Activated CD4-positive, alpha-beta T cell treated with anti-CD3 and anti-CD28 coated beads, Interleukin-2, amount 50 U/mL, for 16 hours (primary cell): ENCODE measurements at places on chromosomes 5 and 9.

GRCh38 chr9:95495961-95496360 lies 20.8 kb downstream of the PTCH1 start:
- DNase-seq = no peak

- DNase-seq = no peak
Measured at GRCh38 chr5:116144103-116144502, 59.3 kb downstream of the COMMD10 start.

GRCh38 chr9:33049680-33050361 lies 24.7 kb downstream of the DNAJA1 start:
- peak; percentile 31 for DNase-seq

DNA sequence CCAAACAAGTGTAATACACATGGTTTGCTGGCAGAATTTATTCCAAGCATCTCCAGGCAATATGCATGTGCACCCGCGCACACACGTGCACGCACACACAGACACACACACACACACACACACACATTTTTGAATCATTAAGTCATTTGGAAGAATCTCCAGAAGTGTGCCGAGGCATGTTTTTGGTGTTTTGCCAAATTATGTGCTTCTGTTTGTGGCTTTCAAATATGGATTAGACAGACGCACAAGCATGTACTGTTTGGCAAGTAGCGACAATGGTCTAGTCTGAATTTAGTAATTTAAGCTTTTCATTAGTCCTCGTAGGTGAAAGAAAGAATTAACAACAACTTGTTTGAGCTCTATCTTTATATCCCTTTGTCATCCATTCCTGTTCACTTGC lies 36.7 kb downstream of the NFIB start:
- DNase-seq = no peak

- no peak for DNase-seq
Measured at GRCh38 chr9:108456903-108457302, 398.9 kb downstream of the ACTL7B start.

GRCh38 chr5:159405611-159406031 lies 75.3 kb upstream of the IL12B start:
- no peak for DNase-seq

DNA sequence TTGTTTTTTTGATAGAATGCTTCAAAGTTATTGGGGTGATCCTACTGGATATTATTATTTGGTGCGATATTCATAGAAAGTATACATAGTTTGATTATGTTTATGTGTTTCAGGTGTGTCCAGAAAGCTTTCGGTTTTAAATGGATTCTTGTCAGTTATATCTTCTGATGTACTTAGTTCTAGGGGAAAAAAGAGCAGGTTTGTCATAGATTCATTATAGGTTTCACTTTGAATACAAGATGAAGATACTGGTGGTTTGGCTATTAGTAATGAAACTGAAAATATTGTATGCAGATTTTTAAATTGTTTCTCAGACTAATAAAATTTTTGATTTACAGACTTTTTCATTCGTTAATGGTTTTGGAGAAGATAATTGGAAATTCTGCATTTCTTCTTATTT lies 98.9 kb downstream of the MAN2A1 start:
- DNase-seq = peak; percentile 52

DNA sequence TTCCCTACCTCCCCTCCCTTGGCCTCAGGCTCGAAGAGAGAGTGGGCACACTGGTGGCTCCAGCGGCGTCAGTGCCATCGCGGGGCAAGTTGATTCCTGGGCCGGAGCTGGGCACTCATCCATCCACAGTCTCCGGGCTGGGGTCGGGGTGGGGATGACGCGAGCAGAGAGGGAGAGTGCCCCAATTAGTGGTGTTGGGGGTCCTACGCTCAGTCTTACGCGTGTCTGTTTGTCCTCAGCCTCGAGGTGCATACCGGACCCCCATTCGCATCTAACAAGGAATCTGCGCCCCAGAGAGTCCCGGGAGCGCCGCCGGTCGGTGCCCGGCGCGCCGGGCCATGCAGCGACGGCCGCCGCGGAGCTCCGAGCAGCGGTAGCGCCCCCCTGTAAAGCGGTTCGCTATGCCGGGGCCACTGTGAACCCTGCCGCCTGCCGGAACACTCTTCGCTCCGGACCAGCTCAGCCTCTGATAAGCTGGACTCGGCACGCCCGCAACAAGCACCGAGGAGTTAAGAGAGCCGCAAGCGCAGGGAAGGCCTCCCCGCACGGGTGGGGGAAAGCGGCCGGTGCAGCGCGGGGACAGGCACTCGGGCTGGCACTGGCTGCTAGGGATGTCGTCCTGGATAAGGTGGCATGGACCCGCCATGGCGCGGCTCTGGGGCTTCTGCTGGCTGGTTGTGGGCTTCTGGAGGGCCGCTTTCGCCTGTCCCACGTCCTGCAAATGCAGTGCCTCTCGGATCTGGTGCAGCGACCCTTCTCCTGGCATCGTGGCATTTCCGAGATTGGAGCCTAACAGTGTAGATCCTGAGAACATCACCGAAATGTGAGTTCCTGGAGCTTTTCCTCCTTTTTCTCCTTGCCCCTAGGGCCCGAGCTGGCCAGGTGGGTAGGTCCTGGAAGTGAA lies 861 bp downstream of the NTRK2 start:
- DNase-seq = no peak

DNA sequence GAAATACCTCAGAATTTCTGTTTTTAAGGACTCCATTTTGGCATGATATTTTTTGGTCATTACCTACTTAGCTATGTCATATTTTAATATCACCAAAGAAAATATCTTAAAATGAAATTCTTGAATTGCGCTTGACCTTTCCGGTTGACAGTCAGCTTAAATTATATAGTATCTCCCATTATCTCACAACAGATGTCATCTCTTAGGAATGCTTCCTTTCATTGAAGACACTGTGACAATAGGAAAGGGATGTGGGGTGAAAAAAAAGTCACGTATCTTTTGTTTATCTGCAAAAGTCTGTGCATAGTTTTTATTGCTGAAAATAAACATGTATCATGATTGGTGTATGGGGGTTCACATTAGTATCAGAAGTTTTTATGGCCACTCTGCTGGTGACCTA lies 105.8 kb downstream of the INVS start:
- no peak for DNase-seq

DNA sequence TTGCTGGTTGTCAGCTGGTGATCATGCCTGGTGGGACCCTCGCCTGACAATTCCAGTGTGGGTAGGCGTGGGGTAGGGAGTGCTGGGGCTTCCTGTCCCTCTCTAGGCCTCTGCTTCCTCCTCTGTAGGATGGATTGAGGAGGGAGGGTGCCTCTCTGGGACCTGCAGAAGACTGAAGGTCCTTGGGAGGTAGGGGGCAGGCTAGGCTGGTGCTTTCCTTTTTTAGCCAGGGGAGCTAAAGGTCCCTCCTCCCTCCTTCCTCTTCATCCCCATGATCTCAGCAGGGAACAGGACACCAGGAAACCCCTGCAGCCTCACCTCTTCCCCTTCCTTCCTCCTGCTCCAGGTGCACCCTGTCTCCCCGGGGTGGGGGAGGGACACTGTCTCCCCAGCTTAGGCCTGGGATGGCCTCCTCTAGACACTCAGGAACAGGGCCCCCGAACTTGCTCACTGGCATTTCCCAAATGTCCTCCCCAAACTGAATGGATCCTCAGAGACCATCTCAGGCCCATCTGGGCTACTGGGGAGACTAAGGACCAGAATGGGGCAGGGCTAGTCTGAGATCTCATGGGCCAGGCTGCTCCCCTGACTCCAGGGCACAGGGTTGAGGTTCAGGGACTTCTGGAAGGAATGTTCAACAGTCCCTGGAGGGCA lies 8.4 kb downstream of the SH2D3C start:
- no peak for DNase-seq

- no peak for DNase-seq
Measured at GRCh38 chr5:1141834-1142233, 30.0 kb upstream of the SLC12A7 start.

DNA sequence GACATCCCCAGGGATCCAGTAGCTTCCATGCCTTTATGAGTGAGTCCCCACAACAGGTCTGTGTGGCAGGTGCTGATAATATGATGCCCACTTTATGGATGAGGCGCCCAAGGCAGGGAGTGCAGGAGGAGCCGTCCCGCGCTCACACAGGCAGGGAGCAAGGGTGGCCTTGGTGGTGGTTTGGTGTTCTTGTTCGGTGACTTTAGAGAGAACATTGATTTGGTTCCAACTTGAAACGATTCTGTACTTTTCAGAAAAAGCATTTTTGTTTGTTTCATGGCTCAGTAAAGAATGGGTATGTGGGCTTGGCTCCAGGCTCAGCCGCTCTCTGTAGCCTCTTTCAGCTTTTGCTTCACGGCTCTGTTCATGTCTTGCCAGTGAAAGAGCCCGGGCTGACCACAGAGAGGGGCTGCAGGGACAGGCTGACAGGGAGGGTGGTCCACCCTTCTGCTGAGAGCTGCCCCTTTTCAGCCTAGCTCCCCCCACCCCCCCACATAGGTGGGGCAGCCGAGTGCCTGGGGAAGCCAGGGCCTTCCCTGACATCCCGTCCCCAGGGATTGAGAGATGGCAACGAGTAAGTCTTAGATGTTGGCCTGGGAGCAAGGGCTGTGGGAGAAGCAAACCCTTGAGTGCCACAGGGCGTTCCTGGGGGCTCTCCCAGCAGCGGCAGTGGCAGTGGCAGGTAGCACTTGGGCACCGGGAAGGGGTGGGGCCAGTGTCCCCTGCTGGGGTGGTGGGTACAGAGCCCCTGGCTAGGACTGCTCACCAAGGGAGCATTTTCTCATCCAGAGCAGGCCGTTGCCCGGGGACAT lies 28.0 kb downstream of the NCS1 start:
- no peak for DNase-seq

- DNase-seq = no peak
Measured at GRCh38 chr5:159887050-159887449, 29.2 kb upstream of the ADRA1B start.

DNA sequence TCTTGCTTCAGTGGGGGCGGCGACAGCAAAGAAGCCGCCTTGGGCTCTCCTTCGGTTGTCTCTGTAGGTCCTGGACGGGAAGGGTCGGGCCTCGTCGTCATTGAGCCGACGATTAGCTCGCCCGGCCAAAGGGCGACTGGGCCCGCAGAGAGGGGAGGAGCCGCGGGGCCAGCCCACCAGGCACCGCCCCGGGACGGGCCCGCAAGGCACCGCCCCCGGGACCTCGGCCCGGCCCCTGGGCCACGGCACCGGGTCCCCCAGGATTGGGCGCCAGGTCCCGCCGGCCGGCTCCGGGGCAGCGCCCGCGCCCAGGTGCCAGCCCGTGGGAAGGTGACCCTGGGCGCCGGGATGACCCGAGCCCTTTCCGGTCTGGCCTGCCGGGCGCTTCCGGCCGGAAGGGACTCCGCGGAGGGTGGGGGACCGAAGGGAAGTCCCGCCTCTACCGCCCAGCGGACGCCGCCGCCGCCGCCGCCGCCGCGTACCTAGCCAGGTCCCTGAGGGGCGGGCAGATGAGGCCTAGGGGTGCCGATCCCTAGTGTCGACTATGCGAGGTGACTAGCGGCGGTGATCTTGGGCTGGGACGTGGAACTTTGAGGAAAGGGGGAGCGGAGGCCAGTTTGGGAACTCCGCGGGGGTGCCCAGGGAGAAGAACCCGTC lies at the start of the genes GBA2 and RGP1:
GBA2 (minus strand) TSS at position 371 of the 657 bp plus-strand sequence. CDS start 524 bp downstream, outside the sequence.
RGP1 (plus strand) TSS at position 430 of the 657 bp plus-strand sequence. CDS start 469 bp downstream, outside the sequence.
- peak; percentile 76 for DNase-seq

DNA sequence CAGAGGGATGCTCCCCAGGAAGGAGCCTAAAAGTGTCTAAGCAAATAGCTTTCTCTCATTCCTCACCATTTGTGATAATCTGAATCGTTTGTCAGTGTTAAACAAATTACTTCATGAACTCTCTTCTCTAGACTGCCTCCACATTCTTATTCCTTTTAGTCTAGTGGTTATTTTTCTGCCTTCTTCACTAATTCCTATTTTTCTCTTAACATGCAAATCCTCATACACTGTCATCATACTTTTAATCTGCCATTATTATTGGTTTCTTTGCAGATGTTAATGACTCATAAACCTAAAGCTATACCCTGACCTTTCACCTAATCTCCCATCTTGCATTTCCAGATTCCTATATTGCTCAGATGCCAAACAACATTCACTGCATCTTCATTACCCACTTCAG lies 428.9 kb downstream of the EFNA5 start:
- DNase-seq = no peak

- DNase-seq = no peak
Measured at GRCh38 chr5:45189481-45189880, 380.7 kb downstream of the MRPS30 start.

- DNase-seq = peak; percentile 92
Measured at GRCh38 chr9:71783120-71783523, 14.8 kb upstream of the CEMIP2 start.

- DNase-seq = no peak
Measured at GRCh38 chr9:38112049-38112448, 43.0 kb upstream of the SHB start.

GRCh38 chr5:53091289-53091688 lies 18.3 kb downstream of the MOCS2 start:
- no peak for DNase-seq

DNA sequence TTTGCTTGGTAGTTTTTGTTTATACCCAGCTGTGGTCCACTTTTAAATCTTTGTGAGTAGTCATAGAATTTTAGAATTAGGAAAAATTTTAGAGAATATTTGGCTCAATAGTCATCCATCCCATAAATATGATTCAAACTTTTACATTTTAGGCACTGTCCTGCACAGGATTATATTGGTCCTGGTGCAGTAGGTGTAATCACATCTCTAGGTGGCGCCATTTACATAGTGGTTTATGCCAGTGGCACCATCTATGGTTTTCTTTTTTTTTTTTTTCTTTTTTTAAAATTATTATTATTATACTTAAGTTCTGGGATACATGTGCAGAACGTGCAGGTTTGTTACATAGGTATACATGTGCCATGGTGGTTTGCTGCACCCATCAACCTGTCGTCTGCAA lies 260.7 kb upstream of the KCNN2 start:
- DNase-seq = peak; percentile 23

DNA sequence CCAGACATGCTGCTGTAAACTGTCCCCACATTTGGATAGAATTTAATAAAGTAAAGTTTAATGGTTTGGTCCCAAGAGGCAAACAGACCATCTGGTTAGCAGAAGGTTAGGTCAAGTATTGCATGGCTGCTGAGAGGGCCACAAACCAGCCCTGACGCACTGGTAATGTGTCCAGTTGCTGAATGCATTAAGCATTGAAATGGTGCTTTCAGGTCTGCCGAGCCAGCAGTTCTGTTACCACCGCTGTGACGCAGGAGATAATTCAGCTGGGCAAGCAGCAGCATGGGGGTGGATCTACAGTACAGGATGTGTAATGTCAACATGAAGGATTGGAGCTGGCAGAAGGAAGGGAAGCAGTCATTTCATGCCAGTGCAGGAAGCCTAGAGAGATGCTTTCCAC lies 16.0 kb downstream of the ZNF462 start:
- no peak for DNase-seq

- no peak for DNase-seq
Measured at GRCh38 chr5:80668016-80668969, 13.5 kb upstream of the DHFR start.
